ENCODE measurements at places on chromosomes 13 and 19. TPM values are rescaled to one million over a fixed set of nuclear protein-coding genes. Genes with fewer than 3 reads are reported as not detected.

Gene KLHL1
- not detected for total RNA-seq

Gene EBPL
- 27.5 TPM for total RNA-seq

Gene KCNN4
- total RNA-seq = 71.7 TPM

Gene NKG7
- 417 TPM for total RNA-seq

Gene PSG11
- not detected for total RNA-seq

Gene IZUMO4
- total RNA-seq = 10.5 TPM

Gene PTGIR
- total RNA-seq = 5.3 TPM

Gene DLL3
- 0.28 TPM for total RNA-seq

Gene C13orf46
- 2.9 TPM for total RNA-seq

Gene AP3D1
- 104 TPM for total RNA-seq

Gene OLFM4
- total RNA-seq = not detected
